Activated T-cell treated with anti-CD3 and anti-CD28 coated beads, Interleukin-2, amount 50 U/mL, for 24 hours (primary cell): ENCODE measurements at places on chromosomes 6 and 20.
A peak's percentile ranks its signal among the peaks of the same experiment; 100 is the strongest.

- peak; percentile 55 for DNase-seq
These were observed 4.0 kb downstream of the VARS1 start for GRCh38 chr6:31791324-31792089.

DNA sequence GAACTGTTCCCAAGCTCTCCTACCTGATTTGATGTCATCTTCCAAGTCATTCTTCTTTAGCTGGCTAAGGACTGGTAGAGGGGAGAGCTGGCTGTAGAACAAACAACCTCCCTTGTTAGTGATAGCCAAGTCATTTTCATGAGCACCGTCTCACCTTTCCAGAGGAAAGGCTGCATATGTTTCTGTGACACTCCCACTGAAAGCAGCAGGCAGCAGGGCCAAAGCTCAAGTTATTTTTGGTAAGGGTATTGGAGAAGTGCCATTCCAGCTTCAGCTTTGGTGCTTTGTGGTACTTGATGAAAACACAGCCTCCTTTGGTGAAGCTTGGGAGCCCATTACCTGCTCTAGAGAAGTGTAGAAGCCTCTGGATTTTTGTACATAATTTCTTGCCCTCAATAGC is 5.4 kb upstream of the DOK5 start:
- DNase-seq = no peak

- DNase-seq = no peak
These were observed 5.2 kb downstream of the SIRPA start for GRCh38 chr20:1900321-1900801.

DNA sequence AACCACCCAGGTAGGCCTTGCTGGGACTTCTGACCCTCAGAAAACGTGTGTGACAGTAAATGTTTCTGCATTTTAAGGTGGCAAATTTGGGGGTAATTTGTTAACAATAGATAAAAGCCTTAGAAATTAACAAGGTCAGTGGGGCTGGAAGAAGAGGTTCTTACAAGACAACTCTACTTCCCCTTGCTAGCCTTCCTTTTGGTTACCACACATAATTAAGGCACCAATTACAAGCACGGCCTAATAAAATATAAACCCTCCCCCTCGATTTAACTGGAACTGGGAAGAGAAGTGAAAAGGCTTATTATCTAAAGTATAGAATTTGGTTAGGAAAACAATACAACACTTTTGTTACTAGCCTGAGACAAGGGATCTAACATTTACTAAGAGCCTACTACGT is 38.8 kb downstream of the ELOVL5 start:
- DNase-seq = no peak

- DNase-seq = peak; percentile 62
These were observed 1.3 kb upstream of the DNAH8 start for GRCh38 chr6:38713812-38714211.

GRCh38 chr6:122063761-122064160 is 335.7 kb upstream of the HSF2 start:
- DNase-seq = no peak

DNA sequence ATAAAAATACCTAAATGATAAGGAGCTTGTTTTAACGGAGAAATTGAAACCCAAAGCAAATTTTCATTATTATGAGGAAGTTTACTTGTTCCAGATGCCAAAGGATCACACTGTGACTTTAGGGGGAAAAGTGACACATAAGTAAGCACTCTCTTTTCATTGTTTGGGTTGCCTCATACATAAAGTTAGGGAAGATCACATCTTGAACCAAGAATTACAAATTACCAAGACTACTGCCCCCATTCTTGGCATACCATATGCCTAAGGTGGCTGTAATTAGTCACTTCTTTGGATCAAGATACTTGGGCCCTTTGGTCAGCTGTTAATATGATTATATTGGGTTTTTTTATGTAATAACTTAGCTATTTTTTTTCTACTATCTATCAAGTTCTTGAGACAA is 269.0 kb downstream of the COL12A1 start:
- no peak for DNase-seq

GRCh38 chr6:132789396-132789776 is 9.1 kb downstream of the SLC18B1 start:
- no peak for DNase-seq

- no peak for DNase-seq
These were observed 169.3 kb upstream of the JARID2 start for GRCh38 chr6:15076565-15076964.

- no peak for DNase-seq
These were observed 263.7 kb downstream of the SMOC2 start for GRCh38 chr6:168704678-168705077.

- no peak for DNase-seq
These were observed 160.6 kb downstream of the GRM4 start for GRCh38 chr6:33985313-33985751.

GRCh38 chr6:131368198-131368911 is 204.7 kb upstream of the ARG1 start:
- DNase-seq = no peak

GRCh38 chr6:105611606-105612005 is 208.7 kb upstream of the PREP start:
- no peak for DNase-seq

DNA sequence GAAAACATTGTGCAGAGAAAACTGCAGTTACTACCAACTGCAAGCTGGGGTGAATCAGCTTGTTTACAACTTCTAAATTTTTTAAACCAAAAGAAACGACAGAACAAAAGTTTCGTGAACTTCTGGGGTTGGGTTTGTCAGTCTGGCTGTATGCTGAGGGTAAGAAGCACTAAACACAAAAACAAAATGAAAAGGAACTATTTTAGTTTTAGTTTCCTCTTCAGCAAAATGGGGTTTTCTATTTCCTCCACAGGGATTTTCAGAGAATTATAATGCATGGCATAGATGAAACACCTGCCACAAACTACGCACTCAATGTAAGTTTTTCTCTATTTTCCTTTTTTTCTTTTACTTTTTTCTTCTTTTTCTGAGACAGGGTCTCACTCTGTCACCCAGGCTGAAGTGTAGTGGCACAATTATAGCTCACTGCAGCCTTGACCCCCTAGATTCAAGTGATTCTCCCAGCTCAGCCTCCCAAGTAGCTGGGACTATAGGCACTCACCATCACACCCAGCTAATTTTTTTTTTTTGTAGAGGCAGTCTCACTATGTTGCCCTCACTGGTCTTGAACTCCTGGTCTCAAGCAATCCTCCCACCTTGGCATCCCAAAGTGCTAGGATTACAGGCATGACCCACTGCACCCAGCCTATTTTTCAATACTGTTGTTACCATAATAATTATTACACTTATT is 40.6 kb downstream of the CGA start:
- no peak for DNase-seq

- DNase-seq = no peak
These were observed 71.2 kb upstream of the PRDM1 start for GRCh38 chr6:106014955-106015354.

GRCh38 chr6:139708337-139709199 is 334.1 kb upstream of the CITED2 start:
- no peak for DNase-seq

GRCh38 chr6:139518556-139519091 is 144.2 kb upstream of the CITED2 start:
- DNase-seq = no peak
